ENCODE measurements at places on chromosomes 7 and 10.
A peak's percentile ranks its signal among the peaks of the same experiment; 100 is the strongest.

DNA sequence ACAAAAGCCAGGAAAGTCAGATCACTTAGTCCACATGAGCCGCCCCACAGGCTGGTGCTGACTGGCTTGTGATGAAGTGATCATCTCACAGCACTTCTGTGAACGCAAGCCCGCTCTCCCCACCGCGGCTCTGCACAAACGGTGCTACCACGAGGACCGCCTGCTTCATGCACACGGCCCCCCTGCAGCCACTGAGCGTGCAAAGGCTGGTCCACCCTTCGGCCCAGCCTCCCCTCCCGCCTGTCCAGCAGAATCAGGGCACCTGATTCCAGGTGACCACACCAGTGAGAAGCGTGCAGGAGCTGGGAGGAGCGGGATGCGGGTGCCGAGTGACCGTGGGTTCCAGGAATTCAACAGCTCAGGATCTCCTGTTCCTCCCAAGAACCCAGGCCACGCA is 32.2 kb downstream of the MAD1L1 start:
- no peak for DNase-seq

- no peak for DNase-seq
These were observed 91.9 kb upstream of the NPY start for GRCh38 chr7:24192053-24192452.

GRCh38 chr10:1183033-1183396 is 126.8 kb downstream of the WDR37 start:
- DNase-seq = no peak

GRCh38 chr10:14466257-14466656 is 135.5 kb upstream of the FRMD4A start:
- peak; percentile 24 for DNase-seq

DNA sequence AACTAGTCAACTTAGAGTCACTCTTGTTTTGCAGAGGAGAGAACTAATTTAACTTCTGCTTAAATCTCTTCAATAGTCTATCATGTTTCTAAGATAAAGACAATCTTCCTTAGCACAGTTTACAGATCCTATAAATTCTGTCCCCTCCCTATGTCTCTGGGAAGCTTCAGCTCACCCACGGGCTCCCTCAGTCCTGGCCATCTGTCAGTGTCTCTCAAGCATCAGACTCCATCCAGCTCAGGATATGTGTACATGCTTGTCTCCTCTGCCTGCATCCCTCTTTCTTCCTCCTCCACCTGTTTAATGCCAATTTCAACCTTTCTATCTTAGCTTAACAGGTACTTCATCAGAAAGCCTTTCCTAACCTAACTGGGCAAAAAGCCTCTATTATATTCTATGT is 177.1 kb upstream of the PTER start:
- no peak for DNase-seq

- DNase-seq = no peak
These were observed 183.3 kb downstream of the PTN start for GRCh38 chr7:137160236-137160635.

- DNase-seq = peak; percentile 5
These were observed 38.9 kb upstream of the UBN2 start for GRCh38 chr7:139192014-139192706.

GRCh38 chr10:103153302-103154197 is 39.5 kb downstream of the NT5C2 start:
- DNase-seq = peak; percentile 38

DNA sequence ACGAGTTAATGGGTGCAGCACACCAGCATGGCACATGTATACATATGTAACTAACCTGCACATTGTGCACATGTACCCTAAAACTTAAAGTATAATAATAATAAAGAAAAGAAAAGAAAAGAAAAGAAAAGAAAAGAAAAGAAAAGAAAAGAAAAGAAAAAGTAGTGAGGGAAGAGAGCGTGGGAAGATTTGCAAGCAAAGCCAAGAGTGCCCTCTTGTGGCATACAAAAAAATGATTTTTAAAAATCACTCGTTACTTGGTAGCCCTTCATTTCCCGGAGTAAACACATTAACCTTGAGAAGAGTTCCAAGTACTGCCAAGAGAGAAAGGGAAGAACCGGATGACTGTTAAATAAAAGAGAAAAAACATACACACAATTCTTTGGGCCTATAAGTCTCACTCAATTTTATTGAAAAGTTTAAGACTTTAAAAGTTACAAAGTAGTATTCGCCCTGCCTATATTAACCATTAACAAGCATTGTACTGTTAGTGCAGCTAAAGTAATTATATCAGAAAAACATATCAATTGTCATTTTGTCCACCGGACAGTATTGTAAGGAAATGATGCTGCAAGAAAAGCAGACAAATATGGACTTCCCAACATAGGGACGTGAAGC is 6.2 kb upstream of the CH25H start:
- peak; percentile 34 for DNase-seq

Data from fibroblast of skin of back (primary cell).